ENCODE measurements at places on chromosomes 16 and 17.

GRCh38 chr16:4626396-4626795 is 1.8 kb downstream of the MGRN1 start:
- DNase-seq: no peak

GRCh38 chr17:50034498-50035364 is 21.2 kb upstream of the ITGA3 start:
- DNase-seq: no peak

- DNase-seq: no peak
Observed at GRCh38 chr17:5592382-5592781, 8.1 kb upstream of the NLRP1 start.

- no peak for DNase-seq
Observed at GRCh38 chr16:89786474-89787364, 29.7 kb downstream of the FANCA start.

DNA sequence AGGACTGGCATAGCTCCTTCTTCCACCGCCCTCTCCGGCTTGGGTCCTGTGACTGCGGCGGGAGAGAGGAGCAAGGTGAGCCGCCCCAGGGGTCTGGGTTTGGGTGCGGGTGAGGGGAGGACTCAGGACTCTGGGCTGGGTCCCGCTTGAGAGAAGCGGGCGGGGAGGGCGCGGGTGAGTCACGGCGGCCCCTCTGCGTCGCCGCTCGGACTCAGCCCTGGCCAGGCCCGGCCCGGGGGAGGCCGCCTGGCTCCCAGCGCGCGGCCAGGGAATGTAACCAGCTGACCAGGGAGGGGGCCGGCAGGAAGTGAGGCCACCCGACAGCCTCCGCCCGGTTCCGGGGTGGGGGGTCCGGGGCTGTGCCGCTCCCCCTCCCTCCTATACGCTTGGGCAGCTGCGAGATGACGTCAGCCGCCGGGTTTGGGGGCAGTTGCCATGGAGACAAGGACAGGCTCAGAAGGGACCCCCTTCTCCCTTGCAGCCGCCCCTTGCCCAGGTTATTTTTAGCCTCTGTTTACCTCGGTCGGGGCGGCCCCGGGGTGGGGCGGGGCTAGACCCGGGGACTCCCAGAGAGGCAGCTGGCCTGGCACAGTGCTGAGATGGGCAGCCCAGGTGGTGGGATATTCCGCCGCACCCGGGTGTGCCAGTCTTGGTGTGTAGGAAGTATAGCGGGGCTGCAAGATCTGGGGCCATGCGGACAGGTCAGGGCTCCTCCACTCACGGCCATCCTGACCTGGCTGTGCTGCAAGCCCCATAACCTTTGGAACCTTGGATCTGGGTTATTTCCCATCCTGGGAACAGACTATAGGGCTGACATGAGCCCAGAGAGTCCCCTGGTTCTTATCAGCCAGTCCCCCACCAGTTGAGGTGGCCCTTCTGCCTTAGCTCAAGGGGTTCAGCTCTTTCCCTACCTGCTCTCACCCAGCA is 1.6 kb downstream of the RIPOR1 start:
- DNase-seq: no peak

DNA sequence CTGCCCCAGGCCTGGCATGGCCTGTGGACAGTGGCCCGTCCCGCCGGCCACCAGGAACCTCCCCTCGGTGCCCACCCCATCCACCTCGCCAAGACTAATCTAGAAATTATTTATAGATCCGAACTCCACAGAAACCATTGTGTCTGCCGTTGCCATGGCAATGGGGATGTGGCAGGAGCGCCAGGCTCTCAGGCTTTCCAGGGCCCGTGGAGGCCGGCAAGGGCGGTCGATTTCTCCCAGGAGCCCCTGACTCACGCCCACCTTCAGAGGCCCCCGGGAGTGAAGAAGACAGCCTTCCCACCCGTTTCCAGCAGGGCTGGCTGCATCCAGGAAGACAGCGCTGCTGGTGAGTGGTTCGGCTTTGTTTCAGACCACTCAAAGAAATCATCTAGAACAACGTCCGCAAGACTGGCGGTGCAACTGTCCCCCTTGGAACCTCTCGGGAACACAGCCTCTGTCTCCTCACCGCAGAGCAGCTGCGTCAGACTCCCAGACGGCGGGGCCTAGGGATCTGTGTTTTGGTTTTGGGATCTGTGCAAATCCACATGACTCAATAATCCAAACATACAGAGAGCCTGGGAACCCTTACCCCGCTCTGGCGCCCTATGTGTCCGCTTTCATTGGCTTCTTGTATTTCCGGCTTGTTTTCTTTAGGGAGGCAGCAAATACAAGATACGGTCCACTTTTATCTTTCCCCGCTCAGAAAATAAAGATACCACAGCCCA is 48.5 kb upstream of the ZCCHC14 start:
- no peak for DNase-seq

DNA sequence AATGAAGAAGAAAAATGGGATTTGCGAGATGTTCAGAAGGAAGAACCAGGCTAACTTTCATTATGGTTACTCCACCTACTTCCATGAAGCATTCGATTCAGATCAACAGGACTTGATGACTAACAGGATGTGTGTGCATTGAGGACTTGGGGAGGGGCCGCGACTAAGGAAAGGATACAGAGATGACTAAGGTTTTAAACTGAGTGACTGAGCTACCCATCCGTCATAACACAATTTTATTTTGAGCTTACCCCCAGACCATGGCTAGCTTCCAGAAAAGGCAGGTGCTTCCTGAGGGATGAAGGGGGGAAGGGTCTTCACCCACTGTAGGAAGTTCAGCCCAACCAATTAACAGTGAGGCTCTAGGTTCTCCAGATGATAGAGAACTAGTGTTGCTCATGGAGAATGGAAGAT is 2.5 kb upstream of the CDYL2 start:
- peak; percentile 48 for DNase-seq

GRCh38 chr16:54932021-54932660 is 1.5 kb downstream of the IRX5 start:
- DNase-seq: no peak

DNA sequence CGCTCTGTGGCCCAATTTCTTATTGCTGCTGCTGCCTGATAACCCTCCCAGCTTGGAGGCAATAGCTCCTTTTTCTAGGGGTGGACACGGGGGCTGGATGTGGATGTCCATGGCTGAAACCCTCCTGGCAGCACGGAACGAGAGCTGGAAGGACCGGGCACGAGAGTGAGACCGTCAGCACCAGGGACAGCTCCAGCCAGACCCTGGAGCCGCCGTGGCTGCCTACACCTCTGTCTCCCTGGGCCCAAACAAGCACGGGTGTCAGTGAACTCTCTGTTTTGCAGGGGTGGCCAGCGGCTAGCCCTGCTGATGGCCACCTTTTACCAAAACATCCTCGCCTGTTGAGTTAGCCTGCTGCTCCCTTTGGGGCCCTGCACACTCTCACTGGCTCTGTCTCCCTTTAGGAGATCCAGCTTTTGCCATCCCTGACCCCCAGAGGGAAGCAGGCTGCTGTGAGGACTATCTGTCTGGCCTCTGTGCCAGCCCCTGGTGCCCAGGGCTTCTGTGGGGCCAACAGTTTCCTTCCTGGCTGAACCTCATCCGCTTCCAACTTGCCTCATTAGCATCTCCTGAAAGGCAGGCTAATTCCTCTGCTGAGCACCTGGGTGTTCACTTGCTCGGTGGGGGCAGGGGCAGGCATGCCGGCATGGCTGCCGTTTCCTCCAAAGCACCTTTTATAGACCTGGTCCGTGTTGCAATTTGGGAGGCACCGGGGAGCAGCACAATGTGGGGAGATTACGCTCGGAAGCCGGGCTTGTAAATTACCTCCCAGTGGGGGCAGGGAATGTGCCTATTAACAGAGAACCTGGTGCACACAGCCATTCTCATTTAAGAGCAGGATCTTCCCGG is 118.1 kb downstream of the ENGASE start:
- no peak for DNase-seq

DNA sequence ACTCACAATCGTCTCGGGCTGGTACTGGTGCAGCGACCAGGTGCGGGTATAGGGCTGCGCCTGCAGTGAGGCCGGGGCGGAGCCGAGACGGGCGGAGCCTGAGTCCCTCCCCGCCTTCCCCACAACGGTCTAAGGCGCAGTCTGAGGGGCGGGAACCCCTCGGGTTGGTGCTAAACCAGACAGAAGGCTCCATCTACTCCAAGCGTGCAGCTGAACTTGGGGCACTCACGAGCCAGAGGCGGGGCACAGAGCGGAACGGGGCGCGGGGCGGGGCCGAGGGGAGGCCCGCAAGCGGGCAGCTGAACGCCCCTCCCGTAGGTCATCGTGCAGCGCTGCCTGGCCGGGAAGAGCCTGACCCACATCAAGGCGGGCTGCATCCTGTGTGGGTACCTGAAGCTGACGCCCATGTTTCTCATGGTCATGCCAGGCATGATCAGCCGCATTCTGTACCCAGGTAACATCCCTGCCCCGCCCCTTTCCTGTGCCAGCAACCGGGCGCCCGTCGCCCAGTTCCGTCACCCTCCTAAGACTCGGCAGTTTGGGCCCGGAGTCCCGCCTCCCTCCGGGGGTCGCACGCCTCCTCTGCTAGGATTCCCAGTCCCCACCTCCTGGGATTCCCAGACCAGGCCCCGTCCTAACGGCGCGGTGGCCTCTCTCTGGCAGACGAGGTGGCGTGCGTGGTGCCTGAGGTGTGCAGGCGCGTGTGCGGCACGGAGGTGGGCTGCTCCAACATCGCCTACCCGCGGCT is 5.0 kb downstream of the SLC5A2 start:
- peak; percentile 69 for DNase-seq

DNA sequence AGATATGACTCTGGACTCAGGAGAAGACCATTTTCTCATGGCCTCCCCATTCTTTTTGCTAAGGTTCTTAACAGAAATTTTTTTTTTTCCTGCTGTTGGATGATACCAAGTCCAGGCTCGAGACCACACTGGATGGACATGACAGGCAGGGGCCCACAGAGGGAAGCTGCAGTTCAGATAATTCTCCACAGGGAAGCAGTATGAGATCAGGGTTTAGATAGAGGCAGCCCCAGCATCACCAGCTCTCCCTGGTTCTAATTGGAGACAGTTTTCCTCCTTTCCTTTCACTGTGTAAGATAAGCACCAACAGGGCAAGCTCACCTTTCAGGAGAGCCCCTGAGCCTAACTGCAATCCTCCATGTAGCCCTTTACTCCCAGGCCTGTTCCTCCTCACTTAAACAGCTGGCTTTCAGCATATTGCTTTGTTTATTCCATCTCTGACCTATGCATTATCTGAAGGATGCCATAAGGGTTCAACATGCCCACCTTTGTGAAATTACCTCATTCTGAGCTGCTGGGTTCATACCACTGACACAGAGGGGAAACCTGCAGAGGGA is 108.1 kb downstream of the SNX11 start:
- DNase-seq: no peak

GRCh38 chr17:39954876-39955275 is 7.9 kb upstream of the GSDMA start:
- DNase-seq: no peak

- DNase-seq: no peak
Observed at GRCh38 chr16:85522842-85523601, 90.1 kb upstream of the GSE1 start.

DNA sequence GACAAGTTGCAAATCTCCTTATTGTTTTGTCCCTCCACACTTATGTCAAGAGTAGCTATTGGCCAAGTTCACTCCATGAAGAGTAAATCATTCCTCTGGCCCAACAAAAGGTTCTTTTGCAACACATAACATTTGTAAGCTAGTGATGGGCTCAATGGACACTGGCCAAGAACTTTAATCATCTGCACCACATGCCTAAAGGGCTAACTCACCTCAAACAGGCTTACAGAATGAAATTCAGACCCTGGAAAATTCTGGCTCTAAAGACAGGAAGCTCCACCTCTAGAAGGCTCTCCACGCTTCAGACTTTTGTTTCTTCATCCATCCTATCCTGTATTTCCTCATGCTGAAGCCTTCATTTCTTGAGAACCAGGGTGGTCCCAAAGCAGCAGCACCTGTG is 10.9 kb upstream of the ANKFN1 start:
- DNase-seq: no peak

GRCh38 chr16:49563666-49564065 is 190.1 kb downstream of the C16orf78 start:
- no peak for DNase-seq

GRCh38 chr16:12900599-12901203 is 697 bp upstream of the SHISA9 start:
- no peak for DNase-seq

DNA sequence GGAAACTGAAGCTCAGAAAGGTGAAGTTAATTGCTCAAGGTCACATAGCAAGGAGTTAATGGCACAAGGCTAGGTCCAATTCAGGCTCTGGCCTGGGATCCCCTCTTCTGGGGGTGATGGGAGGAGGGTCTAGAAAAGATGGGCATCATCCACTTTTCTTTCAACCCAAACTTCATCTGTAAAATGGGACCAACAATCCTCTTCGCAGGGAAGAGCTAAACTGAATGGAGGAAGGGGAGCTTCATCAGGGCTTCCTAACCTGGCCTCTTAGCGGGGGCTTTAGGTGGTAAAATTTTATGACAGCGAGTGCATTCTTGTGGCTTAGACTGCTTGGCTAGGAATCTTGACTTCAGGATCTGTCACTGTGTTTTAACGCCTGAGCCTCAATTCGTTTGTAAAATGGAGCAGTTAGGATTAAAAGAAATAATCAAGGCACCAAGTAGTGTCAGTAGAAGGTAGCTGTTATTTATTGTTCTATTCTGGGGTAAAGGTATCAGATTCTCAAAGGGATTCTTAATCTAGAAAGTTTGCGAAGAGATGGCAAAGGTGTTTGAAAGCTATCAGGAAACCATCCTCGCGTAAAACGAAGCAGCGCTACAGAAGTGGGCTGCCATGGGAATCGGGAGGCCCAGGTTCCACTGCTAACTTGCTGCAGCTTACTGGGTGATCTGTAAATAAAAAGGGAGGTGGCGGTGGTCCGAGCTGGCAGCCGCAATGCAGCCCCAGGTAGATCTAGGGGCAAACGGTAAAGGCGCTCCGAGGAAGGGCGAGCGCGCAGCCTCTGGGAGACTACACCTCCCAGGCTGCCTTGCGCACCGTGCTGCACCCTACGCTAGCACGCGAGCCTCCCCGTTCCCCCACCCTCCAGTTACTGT is 1.5 kb upstream of the SRCAP start:
- DNase-seq: no peak

- DNase-seq: no peak
Observed at GRCh38 chr16:57606147-57606846, 22.1 kb upstream of the ADGRG1 start.

DNA sequence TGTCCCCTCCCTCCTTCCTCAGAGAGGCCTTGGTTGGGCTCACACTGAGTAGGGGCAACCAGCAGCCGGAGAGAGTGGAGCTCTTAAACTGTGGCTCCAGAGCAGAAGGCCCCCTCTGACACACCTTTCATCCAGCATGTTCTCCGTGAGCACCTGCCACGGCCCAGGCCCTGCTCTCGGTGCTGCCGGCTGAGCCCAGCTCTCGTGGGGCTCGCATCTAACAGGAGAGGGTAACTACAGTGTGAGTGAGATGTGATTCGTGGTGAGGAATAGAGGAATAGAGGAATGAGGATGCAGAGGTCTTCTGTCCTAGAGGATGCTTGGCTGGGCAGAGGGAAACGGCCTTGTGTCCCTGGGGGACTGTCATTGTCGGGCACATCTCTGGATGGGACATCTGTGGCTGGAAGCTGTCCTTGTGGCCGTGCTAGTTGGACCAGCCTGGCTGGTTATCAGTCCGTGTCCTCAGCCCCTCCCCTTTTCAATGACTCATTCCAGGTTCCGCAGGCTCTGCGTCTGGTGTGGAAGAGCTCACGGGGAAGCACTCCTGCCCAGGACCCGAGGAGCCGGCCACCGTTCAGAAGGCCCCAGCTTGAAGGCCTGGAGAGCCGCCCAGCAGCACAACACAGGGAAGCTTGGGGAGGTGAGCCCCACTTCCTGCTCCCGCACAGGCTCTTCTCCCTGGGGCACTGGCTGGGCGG is 11.9 kb upstream of the DNASE1 start:
- DNase-seq: no peak
